ENCODE measurements at places on chromosomes 6 and 20. TPM values are rescaled to one million over a fixed set of nuclear protein-coding genes. Genes with fewer than 3 reads are reported as not detected.

The SLC2A10 gene
- 5.4 TPM for polyA plus RNA-seq

The SIRPA gene
- 5.1 TPM for polyA plus RNA-seq

The ATP6V1G2 gene
- 0.32 TPM for polyA plus RNA-seq

The DSTN gene
- 455 TPM for polyA plus RNA-seq

The TDP2 gene
- 13.9 TPM for polyA plus RNA-seq

The KIAA0408 gene
- 1.3 TPM for polyA plus RNA-seq

The GRM4 gene
- polyA plus RNA-seq, result not detected

The MEI4 gene
- not detected for polyA plus RNA-seq

The GLP1R gene
- polyA plus RNA-seq, result not detected

The PPIL6 gene
- polyA plus RNA-seq, result 0.82 TPM

The TMEM151B gene
- polyA plus RNA-seq, result not detected

The LCA5 gene
- 0.73 TPM for polyA plus RNA-seq

The CPNE5 gene
- polyA plus RNA-seq, result 0.73 TPM

The CALHM6 gene
- polyA plus RNA-seq, result 2.9 TPM

The NFATC2 gene
- 0.90 TPM for polyA plus RNA-seq

The POM121L2 gene
- not detected for polyA plus RNA-seq

The SLC22A3 gene
- 5.8 TPM for polyA plus RNA-seq

The TUBB1 gene
- polyA plus RNA-seq, result not detected

The WFDC5 gene
- polyA plus RNA-seq, result 4.5 TPM

The C20orf141 gene
- polyA plus RNA-seq, result not detected

The TRIM31 gene
- 0.11 TPM for polyA plus RNA-seq

The PLAGL2 gene
- 4.1 TPM for polyA plus RNA-seq

The NOTCH4 gene
- 6.5 TPM for polyA plus RNA-seq

The CNKSR3 gene
- 12.9 TPM for polyA plus RNA-seq

The SOX18 gene
- 7.5 TPM for polyA plus RNA-seq

The TMC2 gene
- not detected for polyA plus RNA-seq

The ZSCAN23 gene
- 0.14 TPM for polyA plus RNA-seq

The HDGFL1 gene
- not detected for polyA plus RNA-seq

The PRICKLE4 gene
- polyA plus RNA-seq, result 7.3 TPM

The DLK2 gene
- polyA plus RNA-seq, result 18.7 TPM

The ADTRP gene
- polyA plus RNA-seq, result 0.31 TPM

The CRISP3 gene
- 176 TPM for polyA plus RNA-seq

The EPB41L2 gene
- 7.8 TPM for polyA plus RNA-seq

The ECT2L gene
- polyA plus RNA-seq, result 0.05 TPM

The RTN4IP1 gene
- polyA plus RNA-seq, result 2.5 TPM

The EYA4 gene
- 0.02 TPM for polyA plus RNA-seq

The VTA1 gene
- polyA plus RNA-seq, result 21.4 TPM

The SYCP2L gene
- 0.13 TPM for polyA plus RNA-seq

The TRAPPC3L gene
- polyA plus RNA-seq, result not detected

The WFDC10B gene
- 0.07 TPM for polyA plus RNA-seq

The BPIFB1 gene
- 1.4 TPM for polyA plus RNA-seq

The RGS17 gene
- 4.1 TPM for polyA plus RNA-seq

Measured in esophagus (tissue), 2 donors.